Femur (tissue), 1 donor: ENCODE measurements at places on chromosomes 13 and 19.

DNA sequence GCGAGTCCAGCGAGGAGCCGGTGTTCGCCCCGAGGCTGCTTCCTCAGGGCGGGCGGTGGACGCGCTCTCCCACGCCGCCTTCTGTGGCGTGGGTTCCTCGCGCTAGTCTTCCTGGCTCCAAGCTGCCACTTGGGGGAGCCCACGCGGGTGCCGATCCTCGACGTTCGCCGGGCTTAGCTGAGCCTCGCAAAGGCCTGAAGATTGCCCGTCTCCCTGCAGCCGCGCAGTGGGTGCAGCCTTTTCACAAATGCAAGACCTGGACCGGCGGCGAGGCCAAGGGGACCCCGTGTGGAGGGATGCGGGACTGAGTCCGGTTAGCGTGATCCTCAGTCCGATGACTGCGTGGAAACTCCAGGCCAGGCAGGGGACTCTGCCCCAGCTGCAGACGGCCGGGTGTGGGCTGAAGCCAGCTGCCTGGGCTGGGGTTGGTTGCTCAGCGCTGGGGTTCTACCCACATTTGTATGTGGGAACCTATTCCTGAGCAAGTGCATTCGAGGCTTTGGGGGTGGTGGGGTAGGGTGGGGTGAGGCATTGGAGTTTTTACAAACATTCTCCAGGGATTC is 16.6 kb upstream of the LRP3 start:
- DNase-seq = peak; percentile 83

- no peak for DNase-seq
Observed at GRCh38 chr13:113013303-113013702, 44.3 kb downstream of the MCF2L start.

- no peak for DNase-seq
Observed at GRCh38 chr19:2665103-2665502, 37.4 kb downstream of the GNG7 start.

DNA sequence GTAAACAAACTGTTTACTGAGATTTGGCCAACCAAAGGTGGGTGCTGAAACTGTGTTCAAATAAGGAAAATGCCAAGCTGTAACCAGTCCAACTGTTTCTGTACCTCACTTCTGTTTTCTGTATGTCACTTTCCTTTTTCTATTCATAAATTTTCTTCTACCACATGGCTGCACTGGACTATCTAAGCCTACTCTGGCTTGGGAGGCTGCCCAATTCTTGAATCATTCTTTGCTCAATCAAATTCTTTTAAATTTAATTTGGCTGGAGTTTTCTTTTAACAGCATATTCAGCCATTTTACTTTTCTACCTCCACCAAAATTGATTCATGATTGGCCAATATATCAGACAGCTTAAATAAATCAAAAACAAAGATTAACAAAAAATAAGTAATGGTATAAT is 1575.5 kb upstream of the SPRY2 start:
- DNase-seq = no peak

DNA sequence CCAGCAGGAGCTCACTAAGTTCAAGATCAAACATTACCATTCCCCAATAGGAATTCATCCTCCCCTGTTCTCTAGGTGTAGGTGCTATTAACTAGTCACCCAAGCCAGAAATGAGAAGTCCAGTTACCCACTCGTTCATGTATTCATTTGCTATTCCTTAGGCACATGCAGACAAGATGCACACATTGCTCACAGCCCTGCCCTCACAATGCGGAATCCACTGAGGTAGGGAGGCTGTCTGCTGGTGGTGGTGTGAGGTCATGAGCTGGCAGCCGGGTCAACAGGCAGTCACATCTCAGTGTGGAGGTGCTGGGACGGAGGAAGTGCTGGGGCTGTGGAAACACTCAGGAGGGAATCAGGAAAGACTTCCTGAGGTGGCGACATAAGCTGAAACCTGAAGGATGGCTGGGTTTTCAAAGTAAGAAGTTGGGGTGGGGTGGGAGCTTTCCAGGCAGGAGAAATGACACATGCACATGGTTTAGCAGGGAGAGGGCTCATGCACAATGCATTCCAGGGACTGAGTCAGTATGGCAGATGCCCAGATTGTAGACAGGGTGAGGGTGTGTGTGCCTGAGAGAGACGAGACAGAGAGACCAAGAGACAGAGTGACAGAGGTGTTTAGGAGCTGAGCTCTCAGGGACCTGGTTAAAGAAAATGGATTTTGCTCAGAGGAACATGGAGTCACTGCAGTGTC is 117.6 kb downstream of the USP12 start:
- DNase-seq = no peak

- no peak for DNase-seq
Observed at GRCh38 chr19:8323781-8324185, 2.5 kb downstream of the RPS28 start.

GRCh38 chr19:4748589-4748988 is 24.9 kb upstream of the DPP9 start:
- no peak for DNase-seq

GRCh38 chr19:42069619-42070351 is at the start of gene GRIK5:
GRIK5 (minus strand) TSS chr19:42070206; CDS start chr19:42065770, 4,436 bp downstream.
- DNase-seq = no peak

DNA sequence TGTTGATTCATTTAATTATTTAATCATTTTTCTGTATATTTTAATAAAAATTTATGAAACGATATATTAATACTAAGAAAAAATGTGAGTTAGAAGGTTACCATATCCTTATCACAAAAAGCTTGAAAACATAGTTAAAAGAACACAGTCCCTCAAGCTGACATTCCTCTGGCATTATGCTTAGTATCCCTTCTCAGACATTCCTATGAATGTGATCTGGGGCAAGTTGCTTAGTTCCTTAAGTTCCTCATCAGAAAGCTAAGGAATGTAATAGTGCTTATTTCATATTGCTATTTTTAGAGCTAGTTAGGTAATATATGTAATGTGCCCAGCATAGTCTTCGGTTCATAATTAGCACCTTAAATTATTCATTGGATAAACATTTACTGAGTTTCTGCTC is 122.8 kb downstream of the MTUS2 start:
- DNase-seq = no peak

GRCh38 chr13:91123456-91124127 is 223.9 kb upstream of the MIR17HG start:
- DNase-seq = no peak

DNA sequence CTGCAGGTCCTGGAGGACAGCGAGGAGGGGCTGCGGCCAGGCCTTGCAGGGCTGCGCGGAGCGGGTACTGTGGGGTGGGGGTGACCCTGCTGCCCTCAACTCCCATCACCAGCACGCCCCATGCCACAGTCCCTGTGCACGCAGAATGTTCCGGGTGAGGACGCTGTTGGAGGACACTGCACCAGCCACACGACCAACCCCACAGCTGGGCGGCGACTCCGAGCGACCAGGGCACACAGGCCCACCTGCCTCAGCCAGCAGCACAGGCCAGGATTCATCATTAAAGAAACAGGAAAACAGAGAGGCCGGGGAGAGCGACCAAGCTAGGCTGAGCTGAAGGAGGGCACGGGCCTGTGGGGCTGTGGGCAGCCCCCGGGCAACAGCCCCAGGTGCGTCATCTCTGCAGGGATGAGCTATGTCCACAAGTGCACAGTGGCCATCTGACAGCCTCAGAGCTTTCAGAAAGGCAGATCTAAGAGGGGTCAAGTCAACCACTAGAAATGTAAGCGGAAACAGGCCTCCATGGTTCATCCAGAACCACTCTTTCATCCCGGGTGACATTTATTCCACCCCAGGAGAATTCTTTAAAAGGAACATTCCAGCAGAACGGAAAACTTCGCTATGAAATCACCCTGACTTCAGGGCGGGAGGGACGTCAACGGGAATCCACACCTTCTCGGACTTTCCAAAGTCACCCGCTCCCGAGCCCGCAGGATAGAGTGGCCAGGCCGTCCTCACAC is 1.5 kb downstream of the GAS6 start:
- no peak for DNase-seq

DNA sequence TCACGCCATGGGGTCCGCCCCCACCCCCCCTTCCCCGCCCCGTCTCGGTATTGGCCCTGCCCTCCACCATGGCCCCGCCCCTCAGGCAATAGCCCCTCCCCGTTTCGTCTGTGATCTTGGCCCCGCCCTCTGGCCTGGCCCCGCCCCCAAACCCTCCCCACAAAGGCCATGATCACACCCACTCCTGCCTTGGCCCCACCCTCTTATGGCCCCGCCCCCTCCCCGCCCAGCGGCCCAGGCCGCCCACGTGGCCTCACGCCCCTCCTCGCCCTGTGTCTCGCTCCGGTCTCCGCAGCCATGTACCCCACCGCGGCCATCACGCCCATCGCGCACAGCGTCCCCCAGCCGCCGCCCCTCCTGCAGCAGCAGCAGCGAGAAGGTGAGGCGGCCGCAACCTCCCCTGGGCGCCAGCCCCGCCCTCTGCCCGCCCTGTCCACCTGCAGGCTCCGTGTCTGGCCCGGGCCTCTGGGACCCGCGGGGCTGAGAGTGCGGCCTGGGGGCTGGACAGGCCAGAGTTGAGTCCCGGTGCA is 61.3 kb downstream of the CELF5 start:
- peak; percentile 56 for DNase-seq

DNA sequence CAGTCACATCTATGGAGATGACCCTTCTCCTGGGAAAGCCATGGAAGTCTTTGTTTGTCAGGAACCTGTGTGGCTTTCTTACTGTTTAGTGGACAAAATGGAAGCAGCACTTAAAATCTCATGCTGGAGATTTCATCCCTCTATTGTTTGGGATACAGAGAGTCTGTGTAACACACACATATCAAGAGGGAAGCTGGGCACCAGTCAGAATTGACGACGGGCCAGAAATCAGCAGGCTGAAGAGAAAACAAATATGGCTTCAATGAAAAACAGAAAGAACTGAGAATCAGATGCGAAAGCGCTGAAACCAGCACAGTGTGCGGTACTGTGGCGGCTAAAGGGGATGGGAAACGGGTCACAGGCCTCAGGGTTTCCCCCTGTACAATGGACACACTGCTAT is 72.2 kb upstream of the WASF3 start:
- no peak for DNase-seq

DNA sequence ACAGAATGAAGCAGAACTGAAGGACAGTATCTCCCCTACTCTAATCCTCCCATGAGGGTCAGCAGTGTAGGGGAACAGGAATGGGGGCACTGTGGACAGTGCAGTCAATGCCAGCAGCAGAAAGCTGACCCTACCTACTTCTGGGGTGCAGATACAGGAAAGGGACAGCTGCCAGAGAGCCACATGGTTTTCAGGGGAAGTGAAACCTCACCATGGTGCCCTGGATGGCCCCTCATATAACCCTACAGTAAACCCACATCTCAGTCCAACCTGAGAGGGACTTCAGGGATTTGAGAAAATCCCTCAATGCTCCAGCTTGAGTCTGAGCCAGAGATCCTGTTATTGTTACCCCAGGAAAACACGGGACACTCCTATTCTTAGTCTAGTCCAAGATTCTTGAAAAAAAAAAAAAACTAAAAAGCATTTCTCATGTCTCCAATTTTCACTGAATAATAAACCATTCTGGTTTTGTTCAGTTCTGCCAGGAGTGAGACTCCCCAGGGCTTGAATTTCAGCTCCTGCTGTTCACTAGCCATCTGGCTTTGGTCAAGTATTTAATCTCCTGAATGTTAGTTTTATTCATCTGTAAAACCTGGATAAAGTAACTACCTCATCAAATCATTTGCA is 511.6 kb upstream of the ARGLU1 start:
- DNase-seq = peak; percentile 18
